ENCODE measurements at places on chromosomes 7 and 10.

GRCh38 chr7:46886669-46887374 is 695.1 kb downstream of the TNS3 start:
- no peak for DNase-seq

GRCh38 chr7:100444311-100445278 is 8.3 kb upstream of the PPP1R35 start:
- DNase-seq, result no peak

- peak; percentile 76 for DNase-seq
These were observed 77.9 kb downstream of the KIAA1549 start for GRCh38 chr7:138903186-138903820.

DNA sequence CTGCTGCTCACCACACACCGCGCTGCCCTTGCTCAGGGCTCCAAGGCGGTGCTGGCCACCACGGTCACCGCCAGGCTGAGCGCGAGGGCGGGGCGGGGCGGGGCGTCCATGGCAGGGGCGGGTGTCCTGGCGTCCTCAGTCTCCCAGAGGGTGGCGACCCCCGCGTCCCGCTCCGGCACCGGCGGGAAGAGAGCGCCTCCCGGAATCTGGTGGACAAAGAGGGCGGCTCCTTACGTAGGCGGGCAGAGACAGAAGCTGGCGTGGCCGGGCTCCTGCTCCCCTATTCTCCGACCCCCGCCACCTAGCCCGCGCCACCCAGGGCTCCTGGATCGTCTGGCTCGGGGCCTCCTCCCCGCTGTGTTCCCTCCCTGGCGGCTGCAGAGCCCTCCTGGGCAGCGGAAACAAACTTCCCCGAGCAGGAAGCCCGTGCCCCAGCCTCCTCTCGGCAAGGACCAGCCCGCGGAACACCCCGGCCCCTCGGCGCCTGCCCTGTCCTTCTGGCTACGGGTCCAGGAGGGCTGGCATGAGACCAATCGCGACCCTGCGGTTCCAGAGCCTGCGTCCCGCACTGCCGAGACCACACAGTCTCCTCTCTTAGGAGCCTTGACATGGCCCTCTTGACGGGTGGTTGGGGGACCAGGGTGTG is 133.8 kb upstream of the ZNF92 start:
- DNase-seq, result no peak

- no peak for DNase-seq
These were observed 280.6 kb downstream of the CDK14 start for GRCh38 chr7:90876701-90877100.

GRCh38 chr10:101380353-101381017 is 26.5 kb downstream of the BTRC start:
- DNase-seq, result no peak

DNA sequence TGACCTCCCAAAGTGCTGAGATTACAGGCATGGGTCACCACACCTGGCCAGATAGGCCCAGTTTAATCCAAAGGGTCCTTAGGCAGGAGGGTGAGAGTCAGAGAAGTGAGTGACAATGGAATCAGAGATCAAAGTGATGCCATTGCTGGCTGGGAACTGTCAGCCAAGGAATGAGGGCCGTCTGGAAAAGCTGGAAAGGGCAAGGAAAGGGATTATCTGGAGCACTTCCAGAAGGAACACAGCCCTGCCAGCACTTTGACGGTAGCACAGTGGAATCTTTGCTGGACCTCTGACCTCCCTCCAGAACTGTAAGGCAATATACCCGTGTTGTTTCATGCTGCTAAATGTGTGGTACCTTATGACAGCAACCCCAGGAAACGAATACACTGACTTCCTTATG is 11.3 kb upstream of the TAS2R40 start:
- no peak for DNase-seq

DNA sequence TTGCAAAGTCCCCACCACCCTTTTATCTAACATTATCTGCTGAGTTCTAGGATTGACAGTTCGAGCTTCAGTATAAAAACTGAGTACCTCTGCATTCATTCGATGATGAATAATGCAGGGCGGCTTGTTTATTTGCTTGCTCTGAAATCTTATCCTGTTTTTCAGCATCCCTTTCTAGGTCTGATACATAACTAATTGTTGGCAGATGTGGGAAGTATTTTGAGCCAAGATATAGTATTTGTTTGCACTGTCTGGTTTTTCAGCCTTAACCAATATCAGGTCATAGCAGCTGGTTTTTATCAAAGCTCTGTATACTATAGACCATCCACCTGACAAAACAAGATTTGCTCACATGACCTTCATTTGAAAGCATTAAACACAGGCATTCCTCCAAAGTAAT is 161.4 kb downstream of the TFEC start:
- no peak for DNase-seq

DNA sequence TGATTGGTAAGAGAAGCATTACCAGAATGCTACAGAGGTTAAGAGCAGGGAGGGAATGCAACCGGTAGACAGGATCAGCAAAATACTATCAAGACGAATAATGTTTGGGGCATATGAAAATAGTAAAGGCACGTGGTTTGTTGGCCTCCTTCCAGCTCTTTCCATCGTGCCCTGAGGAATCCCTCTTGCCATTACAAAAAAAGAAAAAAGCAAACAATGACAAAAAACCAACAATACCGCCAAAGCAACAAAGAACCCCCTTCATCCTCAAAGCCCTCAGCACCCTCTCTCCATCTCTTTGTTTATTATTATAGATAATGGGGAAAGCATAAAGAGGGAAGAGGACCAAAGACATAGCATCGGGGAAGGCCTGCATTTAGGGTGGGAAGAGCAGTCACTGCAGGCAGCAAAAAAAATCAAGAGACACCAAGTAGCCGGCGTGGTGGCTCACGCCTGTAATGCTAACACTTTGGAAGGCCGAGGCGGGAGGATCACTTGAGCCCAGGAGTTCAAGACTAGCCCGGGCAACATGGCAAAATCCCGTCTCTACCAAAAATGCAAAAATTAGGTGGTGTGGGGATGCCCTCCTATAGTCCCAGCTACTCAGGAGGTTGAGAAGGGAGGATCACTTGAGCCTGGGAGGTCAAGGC is 78.0 kb downstream of the HIP1 start:
- DNase-seq, result no peak

DNA sequence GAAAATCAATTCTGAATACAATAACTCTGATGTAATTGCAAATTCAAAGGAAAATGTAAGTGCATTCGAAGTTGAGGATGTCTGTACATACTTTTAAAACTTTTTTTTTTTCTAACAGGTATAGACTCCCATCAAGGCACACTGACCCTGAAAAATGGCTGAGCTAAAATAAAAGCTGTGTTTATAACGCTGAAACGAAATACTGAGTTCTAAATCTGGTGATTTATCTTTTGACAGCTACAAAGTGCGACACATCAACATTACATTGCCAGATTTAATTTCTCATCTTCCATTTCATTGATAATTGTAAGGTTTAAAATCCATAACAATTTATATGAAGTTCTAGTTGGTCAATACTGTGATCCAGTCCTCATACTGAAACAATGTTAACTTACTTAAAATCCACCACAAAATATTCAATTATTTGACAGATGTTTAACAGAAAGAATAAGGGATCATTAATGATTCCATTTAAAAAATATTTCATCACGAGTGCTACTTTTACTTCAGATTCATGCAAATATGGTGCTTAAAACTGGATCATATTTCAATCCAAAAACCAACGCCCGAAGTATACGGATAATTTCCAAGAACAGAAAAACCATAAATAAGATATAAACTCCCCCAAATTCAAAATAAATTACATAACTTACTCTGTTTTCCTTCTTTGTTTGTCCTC is 1.4 kb downstream of the RAB11FIP2 start:
- no peak for DNase-seq

DNA sequence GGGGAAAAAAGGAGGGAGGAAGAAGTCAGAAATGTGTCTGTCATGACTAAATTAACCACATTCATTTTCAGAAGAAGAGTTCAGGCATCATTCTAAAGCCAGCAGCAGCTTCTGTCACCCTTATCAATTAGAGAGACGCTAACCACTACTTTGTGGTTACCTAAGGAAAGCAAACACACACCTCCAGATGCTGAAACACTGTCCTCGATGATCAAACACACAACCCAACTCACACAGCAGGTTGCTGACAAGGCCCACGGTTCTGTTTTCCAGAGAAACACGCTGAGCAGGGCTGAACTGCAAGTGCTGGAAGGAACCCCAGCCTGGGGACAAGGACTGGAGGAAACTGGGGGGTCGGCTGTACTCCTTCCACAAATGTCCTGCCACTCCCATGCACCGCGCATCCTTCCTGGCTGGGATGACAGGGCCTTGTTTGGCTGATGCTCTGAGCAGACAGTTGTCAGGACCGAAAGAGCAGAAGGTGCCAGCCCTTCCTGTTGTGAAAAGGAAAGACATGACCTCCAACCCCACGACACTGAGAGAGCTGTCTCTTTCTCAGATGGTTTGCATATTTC is 36.6 kb downstream of the PRKCQ start:
- peak; percentile 24 for DNase-seq

DNA sequence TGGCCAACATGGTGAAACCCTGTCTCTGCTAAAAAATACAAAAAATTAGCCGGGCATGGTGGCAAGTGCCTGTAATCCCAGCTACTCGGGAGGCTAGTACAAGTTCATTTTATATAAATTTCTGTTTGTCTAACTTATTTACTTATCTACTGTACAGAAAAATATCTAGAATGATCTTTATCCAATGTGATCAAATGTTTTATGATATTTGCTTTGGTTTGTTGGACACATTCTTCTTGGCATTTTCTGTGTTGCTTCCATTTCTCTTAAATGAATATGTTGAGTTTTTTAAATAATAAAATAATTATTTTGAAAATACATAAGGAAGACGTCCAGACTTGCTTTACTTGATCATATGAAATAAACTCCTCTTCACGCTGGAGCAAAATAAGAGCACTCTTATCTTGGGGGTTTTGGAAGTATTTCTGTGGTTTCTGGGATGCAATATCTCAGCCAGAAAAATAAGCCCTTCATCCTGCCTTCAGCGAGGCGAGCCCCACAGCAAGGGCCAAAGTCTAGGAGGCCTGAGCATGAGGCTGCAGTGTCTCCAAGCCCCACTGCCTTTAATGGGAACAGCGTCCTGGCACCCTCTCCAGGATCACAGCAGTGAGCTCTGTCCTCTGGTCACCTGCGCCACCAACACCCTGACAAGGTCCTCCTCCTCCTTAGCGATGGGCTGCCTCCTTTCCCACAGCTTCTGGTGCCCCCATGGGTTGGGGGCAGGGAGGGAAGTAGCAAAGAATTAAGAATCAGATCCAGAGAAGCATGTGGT is 480.2 kb downstream of the KCNMA1 start:
- no peak for DNase-seq
